ENCODE measurements at places on chromosomes 1 and 21. TPM values are rescaled to one million over a fixed set of nuclear protein-coding genes. Genes with fewer than 3 reads are reported as not detected.

SLC30A10 gene
- not detected for total RNA-seq

DNA sequence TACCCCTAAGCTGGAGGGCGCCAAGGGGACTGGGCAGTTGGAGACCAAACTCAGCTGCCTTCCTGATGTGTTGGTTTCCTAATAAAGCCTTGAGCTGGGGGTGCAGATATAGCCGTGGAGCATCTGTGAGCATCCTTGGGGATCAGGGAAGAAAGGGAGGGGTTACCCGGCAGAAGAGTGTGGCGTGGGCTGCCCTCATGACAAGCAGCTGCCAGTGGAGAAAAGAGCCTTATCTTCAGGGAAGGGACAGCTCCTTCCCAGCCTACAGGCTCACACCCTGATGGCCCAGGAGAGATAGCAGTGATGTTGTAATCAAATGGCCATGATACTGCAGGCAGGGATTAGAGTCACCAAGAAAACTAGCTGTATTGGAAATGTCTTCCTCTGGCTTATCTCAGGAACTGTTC lies 10.8 kb upstream of the NFASC start:
- DNase-seq, result no peak

MYCL gene
- 8.2 TPM for total RNA-seq

DNA sequence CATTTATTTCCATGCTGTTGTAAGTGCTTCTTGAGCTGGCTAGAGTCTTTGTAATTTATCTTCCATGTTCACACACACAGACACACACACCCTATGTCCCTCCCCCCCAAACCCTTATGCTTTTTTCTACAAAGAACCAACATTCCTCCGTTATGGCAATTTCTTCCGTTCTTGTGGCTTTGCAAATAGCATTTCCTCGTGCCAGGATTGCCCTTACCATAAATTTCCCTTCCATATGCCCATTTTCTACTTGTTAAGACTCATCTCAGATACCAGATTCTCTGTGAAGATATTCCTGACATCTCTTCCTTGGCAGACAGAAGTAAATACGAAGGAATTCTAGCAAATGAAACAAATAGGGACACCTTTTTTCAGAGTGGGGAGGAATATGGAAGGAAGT lies 26.0 kb downstream of the RALGPS2 start:
- no peak for DNase-seq

- no peak for DNase-seq
These were observed 75.7 kb downstream of the AXDND1 start for GRCh38 chr1:179441501-179441900.

GRCh38 chr21:36699546-36700294 lies 805 bp downstream of the SIM2 start:
- no peak for DNase-seq

CFAP107 gene
- not detected for total RNA-seq

GBP5 gene
- not detected for total RNA-seq

GRCh38 chr1:228283043-228283371 lies 75.2 kb downstream of the OBSCN start:
- no peak for DNase-seq

DNA sequence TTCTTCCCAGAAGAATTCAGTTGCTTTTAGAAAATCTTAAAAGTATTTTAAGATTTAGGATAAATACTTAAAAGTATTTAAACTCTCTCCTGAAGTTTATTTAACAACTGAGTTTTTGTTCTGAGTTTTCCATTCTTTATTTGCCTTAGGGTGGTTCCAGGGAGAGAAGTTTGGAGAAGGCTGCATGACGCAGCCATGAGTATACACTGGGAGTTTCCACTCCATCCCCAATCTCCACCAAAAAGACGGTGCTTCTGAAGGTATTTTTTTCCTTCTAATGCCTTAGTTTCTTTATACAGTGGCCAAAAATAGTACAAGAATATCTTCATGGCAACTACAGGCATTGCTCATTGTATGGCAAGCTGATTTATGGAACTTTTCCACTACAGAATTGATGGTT lies 122.7 kb downstream of the ST6GALNAC5 start:
- no peak for DNase-seq

DNA sequence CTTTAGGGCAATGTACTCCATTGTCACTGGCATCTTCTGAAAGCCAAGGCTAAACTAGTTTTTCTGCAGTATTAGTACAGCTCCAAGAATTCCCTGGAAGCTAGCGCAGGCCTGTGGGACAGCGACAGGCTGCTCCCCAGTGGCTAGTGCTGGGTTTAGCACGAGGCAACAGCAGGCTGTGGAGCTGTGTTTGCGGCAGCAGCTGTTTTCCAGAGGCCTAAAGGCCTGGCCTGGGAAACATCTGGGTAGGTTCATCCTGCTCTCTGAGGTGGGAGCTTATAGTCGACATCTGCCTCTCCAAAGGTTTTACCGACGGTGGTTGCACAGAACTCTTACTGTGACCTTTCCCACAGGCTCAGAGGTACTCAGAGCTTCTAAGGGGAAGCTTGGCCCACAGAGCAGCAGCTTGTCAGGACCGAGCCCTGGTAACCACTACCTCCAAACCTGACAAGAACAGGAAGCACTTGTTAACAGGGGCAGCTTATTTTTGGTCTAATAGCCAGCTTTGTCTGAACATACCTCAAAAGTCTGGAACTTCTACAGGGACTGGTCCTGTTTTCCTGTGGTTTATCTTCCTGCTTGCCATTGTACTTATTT lies 17.2 kb downstream of the CC2D1B start:
- DNase-seq, result no peak

- DNase-seq, result no peak
These were observed 153.2 kb downstream of the COQ8A start for GRCh38 chr1:227093309-227093708.

GRCh38 chr1:225131869-225132268 lies 202.4 kb downstream of the DNAH14 start:
- no peak for DNase-seq

DNA sequence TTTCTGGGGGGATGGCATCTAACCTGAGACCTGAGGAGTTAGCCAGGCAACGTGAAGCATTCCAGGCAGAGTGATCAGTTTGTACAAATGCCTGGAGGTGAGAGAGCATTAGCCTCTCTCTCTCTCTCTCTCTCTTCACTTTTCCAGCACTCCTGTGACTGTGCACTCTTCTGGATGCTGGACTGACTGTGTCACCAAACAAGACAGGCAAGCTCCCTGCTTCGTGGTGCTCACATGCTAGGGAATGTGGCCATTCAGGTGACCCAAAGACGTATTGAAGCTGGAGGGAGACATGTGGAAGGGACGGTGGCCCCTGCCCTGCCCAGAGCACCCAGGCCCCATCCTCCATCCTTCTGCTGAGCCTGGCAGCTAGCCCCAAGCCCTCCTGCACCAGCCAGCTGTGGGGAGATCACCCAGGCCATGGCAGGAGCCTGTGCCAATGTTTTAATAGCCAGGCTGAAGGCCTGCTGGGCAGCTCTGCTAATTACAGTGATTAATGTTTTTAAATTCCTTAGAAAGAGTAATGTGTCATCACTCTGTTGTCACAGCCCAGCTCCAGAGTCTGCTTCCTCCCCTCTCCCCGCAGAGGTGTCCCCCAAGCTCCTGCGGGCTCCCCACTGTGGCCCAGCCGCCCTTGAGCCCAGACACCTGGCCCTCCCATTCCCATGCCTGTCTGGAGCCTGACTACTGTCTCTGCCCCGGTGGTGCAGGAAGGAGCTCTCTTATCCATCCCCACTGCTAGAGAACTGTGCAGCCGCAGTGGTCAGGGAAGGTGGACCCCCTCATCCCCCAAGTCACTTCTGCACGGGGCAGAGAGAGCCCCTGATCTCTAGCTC lies 48.9 kb downstream of the UBIAD1 start:
- no peak for DNase-seq

CFHR2 gene
- not detected for total RNA-seq

LAPTM5 gene
- 2.6 TPM for total RNA-seq

GRCh38 chr1:2595261-2595811 lies 8.8 kb downstream of the PRXL2B start:
- DNase-seq, result no peak

GRCh38 chr1:150629115-150629928 lies at the start of gene ENSA:
TSS of gene ENSA (minus strand) at chr1:150629612. CDS start at chr1:150629470, 142 bp downstream.
- DNase-seq, result peak; percentile 99

USP24 gene
- 27.2 TPM for total RNA-seq

DNA sequence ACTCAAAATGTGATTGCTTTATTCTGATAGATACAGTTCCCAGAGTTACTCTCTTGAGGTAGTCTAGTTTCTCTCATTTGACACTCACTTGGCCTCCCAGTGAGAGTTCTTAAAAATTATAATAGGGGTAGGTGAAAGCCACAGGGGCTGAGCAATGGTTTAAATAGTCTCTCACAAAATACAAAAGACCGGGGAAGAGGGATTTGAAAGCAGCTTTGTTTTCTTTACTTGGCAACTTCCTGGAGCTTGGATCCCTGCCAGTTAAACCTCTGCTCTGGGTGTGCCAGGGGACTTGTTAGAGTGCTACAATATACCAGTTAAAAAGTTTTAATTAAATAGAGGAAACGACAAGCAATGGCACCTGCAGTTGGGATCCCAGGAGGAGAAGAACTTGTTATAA lies 31.7 kb downstream of the OR13G1 start:
- no peak for DNase-seq

LINGO4 gene
- not detected for total RNA-seq

- no peak for DNase-seq
These were observed 10.1 kb upstream of the CLIC4 start for GRCh38 chr1:24735156-24735508.

DTL gene
- 5.1 TPM for total RNA-seq

GRCh38 chr1:157469752-157470675 lies 82.3 kb downstream of the FCRL5 start:
- no peak for DNase-seq

DNA sequence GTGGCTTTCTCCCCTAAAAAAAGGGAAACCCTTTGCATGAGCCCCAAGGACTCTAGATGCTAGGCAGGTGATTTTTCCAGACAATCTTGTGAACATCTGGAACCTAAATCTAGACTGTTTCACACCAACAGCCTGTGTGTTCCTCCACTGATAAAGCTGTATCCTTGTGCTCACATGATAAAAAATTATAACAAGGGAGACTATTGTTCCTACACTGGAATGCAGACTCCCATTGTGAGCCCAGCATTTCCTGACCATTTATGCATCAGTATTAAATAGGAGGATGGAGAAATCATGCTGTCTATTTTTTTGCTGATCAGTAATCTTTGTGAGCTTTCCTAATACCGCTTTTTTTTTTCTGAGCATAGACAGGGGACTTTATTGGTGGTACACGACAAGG lies 52.5 kb downstream of the ZNF697 start:
- DNase-seq, result no peak

KRTAP19-3 gene
- total RNA-seq, result not detected

- DNase-seq, result no peak
These were observed 14.5 kb downstream of the IFNAR2 start for GRCh38 chr21:33244082-33244778.

- DNase-seq, result no peak
These were observed 22.5 kb upstream of the MORC3 start for GRCh38 chr21:36297406-36297937.

BATF3 gene
- 5.4 TPM for total RNA-seq
